IMR-90 (cell line): ENCODE measurements at places on chromosomes 7 and 10. TPM values are rescaled to one million over a fixed set of nuclear protein-coding genes. Genes with fewer than 3 reads are reported as not detected.

Gene CALHM3
- not detected in 2 replicates for total RNA-seq

Gene RARRES2
- total RNA-seq: not detected in 2 replicates

Gene LOXL4
- 17.5 and 20.8 TPM in 2 replicates for total RNA-seq

Gene ASB10
- total RNA-seq: not detected in 2 replicates

Gene CALU
- 421 and 914 TPM in 2 replicates for total RNA-seq

Gene GPR26
- total RNA-seq: not detected in 2 replicates

Gene HTR7
- 0.56 and 0.72 TPM in 2 replicates for total RNA-seq

DNA sequence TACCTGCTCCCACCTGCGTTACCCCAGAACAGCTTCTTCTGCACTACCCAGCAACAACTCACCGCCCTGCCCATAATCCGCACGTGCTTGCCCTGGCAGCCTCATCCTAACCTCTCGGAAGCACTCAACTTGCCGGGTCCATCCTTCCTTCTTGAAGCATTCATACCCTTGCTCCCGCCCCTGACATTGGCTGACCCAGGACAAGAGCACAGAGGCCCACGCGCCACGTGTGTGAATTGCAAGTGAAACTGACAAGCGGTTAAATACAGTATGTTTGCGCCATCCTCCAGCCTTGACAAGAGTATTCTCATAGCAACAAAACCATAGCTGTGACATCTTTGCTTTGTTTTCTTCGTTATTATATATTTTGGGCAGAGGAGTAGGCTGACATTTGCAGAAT is 10.9 kb upstream of the OCM start:
- DNase-seq: no peak

DNA sequence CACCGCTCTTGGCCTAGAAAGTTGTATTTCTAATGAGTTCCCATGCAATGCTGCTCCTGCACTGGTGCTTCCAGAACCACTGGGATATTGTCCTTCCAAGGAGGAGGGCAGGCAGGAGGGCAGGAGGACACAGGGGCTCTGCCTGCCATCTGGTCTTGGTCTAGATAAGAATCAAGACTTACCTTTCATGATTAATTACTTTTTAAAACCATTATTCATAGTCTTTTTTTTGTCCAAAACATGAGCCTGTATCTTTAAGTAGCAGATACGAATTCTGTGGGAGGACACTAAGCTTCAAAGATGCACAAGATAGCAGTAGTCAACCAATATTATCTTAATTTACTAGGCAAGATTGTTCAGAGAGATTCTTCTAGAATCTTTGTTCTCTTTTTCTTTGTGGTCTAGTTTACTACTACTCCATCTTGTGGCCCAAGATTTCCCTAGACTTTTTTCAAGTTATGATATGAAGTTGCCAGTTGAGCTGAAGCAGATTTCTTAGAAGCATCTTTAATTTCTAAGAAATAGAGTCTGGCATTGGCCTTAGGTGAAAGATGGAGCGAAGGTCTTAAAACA is 57.6 kb downstream of the RBM33 start:
- DNase-seq: no peak

- no peak for DNase-seq
Measured at GRCh38 chr10:95474228-95475002, 86.8 kb downstream of the SORBS1 start.

DNA sequence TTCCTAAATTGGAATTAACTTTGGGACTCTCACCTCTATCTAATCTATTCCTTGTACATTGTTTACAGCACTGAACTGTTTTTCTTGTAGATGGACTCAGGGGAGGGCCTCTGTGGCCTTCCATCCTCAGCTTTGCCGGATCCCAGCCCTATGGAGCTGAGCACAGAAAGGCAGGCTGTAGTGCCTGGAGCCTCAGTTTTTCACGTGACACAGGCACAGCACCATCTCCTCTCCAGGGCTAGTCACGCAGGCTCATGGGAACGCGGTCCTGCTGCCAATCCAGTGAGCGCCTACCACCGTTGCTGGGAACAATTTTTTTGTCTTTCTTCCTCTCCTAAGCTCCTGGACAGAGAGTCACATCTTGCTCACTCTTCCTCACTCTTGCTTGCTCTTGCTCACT is 75.6 kb upstream of the DDC start:
- no peak for DNase-seq

DNA sequence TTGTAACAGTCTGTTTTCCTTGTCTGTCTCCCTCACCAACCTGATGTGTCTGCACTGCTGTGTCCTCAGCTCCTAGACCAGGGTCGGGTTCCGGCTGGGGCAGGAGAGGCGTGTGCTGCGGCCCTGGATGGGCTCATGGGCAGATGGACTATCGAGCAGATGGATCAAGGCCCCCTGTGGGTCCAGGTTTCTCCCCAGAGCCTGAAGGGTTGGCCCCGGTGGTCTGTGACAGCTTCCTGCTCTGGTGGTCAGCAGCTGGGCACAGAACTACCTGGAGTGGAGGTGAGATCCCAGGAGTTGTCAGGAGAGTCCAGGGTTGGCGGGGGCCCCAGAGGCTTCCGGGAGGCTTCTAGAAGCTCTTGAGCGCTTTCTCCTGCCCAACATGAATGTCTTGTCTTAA is 75.1 kb downstream of the GRK5 start:
- no peak for DNase-seq

GRCh38 chr10:43299579-43299978 is 32.7 kb upstream of the RASGEF1A start:
- DNase-seq: no peak

DNA sequence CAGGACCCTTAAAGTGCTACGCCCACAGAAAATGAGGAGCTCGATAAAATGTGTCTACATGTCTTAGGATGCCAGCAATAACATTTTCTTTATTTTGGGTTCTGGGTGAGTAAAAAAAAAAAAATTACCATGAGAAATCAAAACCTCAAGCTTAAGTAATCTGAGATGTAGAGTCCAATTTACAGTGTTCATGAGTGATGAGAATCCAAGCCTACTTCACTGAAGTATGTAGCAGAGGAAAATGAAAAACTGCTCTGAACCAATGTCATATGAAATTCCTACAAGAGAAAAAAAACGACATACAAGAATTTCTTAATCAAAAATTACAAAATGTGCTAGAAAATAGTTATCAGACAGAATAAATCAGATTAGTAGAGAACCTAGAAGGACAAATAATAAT is 274.4 kb downstream of the HTR7 start:
- no peak for DNase-seq

- peak; percentile 71 for DNase-seq
Measured at GRCh38 chr10:86773498-86773897, 17.1 kb downstream of the BMPR1A start.

- no peak for DNase-seq
Measured at GRCh38 chr7:506921-507622, 12.6 kb downstream of the PDGFA start.

GRCh38 chr7:17946591-17946990 is 6.3 kb upstream of the SNX13 start:
- DNase-seq: no peak

DNA sequence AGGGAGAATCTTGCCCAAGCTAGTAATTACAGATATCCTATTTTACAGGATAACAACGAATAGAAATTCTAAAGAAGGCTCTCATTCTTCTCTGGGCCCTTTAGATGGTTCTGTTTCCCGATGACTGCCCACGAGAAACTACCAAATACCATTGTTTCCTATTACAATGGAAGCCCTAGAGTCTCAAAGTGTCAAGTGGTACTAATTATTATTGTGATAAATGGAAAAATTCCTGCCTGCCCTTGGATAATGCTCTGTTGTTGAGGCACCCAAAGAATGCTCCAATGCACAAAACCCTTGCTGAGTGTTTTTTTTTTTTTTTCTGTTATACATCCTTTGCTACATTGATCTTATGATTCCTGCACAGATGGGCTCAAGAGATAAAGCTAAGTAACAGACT is 504.5 kb downstream of the XPNPEP1 start:
- DNase-seq: no peak

DNA sequence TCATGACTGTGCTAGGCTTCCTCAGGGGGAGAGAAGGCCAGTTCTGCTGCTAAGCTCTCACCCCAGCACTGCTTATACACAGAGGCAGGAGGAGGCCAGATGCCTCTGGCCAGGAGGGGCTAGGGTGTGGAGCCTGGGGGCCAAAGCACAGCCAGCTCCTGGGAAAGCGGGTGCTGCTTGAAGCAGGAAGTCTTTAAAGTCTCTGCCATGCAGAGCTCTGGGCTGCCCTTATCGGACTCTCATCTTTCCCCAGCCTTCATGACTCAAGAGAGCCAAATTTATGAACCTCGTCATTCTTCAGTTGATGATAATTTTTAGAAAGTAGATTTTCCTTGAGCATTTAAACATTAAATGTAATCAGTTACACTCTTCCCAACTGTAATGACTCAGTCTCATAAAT is 11.2 kb upstream of the TSPAN14 start:
- no peak for DNase-seq

DNA sequence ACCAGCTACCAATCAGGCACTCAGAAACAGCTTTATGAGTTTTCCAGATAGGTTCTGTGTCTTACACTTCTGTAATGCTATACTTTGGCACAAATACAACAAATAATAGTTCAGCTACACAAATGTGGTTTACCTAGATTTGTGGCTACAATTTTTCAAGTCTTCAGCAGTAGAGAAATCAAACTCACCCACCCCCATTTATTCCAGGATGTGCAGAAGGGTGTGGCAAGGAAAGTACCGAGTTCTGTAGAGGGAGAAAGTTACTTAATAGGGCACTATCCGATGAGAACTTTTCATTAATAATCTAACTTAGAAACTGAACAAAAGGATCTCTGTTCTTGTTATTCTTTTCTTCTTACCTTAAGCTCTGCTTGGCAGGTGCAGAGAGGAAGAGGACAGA is 30.3 kb upstream of the ATP6V0A4 start:
- DNase-seq: no peak

DNA sequence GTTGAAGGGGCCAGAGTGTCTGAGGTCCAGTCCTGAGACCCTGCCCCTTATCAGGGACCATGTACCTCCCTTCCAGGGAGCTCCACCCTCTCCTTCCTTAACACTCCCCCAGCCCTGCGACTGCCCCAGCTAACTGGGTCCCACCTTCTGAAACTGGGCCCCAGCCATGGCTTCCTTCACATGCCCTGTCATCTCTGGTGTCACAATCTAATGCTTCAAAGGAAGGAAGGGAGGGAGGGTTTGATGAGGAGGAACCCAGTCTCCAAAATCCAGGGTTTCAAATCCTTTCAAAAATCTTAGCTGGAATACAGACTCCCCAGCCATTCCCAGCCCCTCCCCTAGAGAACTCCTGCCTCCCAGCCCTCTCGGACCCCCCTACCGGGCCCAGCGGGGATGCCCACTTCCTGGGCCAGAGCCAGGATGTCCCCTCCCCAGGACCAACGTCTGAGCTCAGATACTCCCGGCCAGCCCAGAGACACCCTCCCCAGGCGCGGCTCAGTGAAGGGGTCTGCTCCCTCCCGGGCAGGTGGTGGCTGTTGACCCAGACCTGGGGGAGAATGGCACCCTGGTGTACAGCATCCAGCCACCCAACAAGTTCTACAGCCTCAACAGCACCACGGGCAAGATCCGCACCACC is 18.0 kb downstream of the C10orf105 start:
- no peak for DNase-seq

GRCh38 chr7:138755842-138756590 is 41.8 kb upstream of the TMEM213 start:
- no peak for DNase-seq

- DNase-seq: no peak
Measured at GRCh38 chr10:26093229-26093628, 123.3 kb upstream of the GAD2 start.

- DNase-seq: no peak
Measured at GRCh38 chr7:135327458-135327857, 93.8 kb downstream of the STRA8 start.

GRCh38 chr7:139743967-139744767 is 33.6 kb downstream of the HIPK2 start:
- DNase-seq: peak; percentile 40

DNA sequence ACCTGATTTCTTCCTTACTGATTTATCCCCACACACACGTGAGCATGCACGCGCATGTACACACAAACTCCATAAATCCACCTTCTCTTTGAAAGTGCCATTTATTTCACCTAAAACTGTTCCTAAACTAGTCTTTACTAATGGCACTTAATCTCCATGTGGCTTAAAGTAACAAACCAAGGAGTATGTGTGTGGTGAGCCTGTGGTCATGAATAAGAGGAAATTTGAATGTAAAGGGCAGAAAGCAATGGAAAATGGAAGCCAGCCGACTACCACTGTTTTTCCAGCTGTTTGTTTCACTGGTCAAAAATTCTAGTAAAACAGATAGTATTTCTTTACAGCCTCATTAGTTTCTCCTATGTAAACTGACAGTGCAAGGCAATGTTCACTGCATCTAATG is 23.8 kb downstream of the SEMA3C start:
- no peak for DNase-seq

DNA sequence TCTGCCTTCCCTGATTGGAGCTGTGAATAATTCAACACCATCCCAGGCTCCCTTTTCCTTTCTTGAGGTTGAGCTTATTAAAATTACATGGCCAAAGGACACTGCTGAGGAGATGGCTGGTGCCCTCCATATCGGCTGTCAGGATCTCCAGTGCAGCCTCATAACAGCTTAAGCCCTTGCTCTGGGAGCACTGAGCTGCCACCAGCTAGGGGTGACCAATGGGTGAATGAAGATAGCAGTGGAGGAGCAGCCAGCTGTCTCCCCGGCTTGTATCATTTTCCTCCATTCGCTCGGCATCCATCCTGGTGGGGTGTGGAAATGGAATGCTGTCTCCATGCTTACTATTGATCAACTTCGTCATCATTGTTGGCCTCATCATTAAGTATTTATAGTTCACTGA is 154.6 kb downstream of the TMEM178B start:
- DNase-seq: no peak

GRCh38 chr10:111548084-111548726 is 471.4 kb downstream of the ADRA2A start:
- no peak for DNase-seq

DNA sequence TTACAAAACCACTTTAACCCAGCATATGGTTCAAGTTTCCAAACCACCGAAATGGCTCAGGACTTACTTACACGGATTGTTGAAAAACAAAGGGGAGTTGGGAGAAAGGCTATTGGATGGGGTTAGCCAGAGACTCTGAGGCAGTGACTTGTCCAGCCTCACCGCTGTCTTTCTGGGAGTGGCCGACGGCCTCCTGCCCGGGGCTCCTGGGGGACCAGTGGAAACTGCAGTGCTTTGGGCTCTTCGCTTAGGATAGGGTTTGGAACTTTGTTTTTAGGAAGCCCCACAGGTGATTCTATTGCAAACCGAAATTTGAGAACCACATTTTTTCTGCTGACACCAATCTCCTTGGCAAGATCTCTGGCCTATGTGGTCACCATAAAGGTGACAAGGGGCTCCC is 38.1 kb upstream of the R3HCC1L start:
- DNase-seq: no peak

DNA sequence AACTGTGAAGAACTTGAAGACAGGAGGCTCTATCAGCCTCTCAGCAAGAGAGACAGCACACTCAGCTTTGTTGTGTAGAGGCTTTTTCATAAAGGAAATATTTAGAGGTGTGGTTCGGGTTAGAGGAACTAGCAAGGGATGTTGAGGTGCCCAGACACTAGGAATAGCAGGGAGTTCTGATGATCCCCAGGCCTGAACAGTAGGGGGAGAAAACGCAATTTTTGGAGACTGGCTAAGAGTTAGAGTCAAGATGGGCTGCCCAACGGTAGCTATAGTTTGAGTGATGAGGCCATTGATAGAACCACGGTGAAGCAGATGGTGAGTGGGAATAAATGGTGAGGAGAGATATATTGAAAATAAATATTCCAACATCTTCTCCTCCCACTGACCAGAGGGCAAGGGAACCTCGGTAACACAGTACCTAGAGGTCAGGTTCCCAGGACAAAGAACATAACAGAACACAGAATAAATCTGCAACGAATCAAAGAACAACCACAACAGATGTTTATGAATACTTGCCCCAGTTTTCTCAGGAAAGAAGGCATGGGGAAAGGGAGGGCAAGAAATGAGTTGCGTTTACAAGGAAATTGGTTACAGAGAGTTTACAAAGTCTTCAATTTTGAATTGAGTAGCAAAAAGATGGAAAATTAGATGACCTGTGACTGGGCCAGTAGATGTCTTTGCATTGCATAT is 24.2 kb upstream of the BPGM start:
- DNase-seq: no peak
